SHP77 (cell line): ENCODE measurements at places on chromosomes 5 and 9.
A peak's percentile ranks its signal among the peaks of the same experiment; 100 is the strongest.

DNA sequence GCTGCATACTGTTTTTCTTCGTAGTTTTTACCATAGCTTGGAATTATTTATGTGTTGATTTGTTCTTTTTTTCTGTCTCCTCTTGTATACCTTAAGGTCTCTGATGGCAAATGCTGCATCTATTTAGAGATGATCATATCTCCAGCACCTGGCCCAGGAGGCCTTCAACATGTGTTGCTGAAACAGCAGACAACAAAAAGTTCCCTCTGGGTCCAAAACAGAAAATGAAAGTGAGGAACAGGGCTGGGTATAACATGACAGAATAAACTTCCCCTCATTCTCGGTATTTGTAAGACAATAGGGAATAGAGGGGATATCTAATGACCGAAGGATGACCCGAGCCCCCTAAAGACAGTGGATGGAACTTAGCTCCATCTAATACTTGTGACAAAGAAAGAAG, 22.7 kb upstream of the PCSK1 start:
- no peak for DNase-seq

GRCh38 chr5:71640408-71640807, 53.3 kb downstream of the MCCC2 start:
- DNase-seq, result no peak

- no peak for DNase-seq
Observed at GRCh38 chr9:124239249-124240073, 18.3 kb upstream of the NEK6 start.

DNA sequence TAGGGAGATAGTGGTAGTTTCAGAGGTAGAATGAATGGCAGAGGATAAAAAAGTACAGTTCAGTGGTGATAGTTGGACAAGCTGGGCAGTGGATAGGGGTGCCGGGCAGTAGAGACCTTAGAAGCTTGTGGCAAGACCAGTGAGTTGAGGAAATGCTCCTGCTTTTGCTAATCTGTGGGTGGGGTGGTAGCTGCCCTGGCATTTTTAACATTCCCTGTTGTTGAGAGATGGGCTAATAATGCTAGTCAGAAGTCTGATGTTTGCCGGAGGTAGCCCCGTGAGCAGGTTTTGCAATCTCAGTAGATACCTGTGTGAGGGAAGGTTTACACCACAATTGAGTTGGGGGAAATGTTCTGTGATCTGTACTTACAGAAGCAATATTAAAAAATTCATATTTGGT, 91.1 kb downstream of the TRIO start:
- DNase-seq, result no peak

GRCh38 chr9:1870915-1871314, 144.2 kb upstream of the SMARCA2 start:
- DNase-seq, result no peak

DNA sequence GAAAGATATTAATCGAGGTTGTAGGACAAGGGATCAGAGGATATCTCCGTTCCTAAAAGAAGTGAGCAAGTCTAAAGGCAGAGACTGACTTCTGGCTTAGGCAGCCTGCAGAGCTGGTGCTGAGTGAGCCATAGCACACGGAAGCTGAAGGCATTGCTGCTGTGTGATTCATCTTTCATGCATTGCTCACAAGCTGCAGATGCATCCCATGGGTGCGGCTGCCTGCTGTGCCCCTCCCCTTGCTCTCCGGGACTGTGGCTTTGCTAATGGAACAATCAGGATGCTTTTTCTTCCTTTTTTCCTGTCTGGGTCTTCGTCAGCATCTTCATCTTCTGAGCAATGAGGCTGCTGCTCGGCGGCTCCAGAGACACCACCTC, 341.4 kb downstream of the DIRAS2 start:
- peak; percentile 36 for DNase-seq

- no peak for DNase-seq
Observed at GRCh38 chr5:56481428-56482357, 248.6 kb upstream of the ANKRD55 start.

- no peak for DNase-seq
Observed at GRCh38 chr9:34574571-34574970, 15.0 kb downstream of the CNTFR start.
